ENCODE measurements at places on chromosomes 6 and 20.

- DNase-seq = no peak
These were observed 130.6 kb upstream of the C6orf118 start for GRCh38 chr6:165439928-165440554.

- DNase-seq = no peak
These were observed 5.5 kb downstream of the CLVS2 start for GRCh38 chr6:123001540-123001939.

GRCh38 chr20:22260506-22260905 is 323.9 kb downstream of the FOXA2 start:
- DNase-seq = no peak

- DNase-seq = no peak
These were observed 1.0 kb downstream of the HELZ2 start for GRCh38 chr20:63572788-63573646.

DNA sequence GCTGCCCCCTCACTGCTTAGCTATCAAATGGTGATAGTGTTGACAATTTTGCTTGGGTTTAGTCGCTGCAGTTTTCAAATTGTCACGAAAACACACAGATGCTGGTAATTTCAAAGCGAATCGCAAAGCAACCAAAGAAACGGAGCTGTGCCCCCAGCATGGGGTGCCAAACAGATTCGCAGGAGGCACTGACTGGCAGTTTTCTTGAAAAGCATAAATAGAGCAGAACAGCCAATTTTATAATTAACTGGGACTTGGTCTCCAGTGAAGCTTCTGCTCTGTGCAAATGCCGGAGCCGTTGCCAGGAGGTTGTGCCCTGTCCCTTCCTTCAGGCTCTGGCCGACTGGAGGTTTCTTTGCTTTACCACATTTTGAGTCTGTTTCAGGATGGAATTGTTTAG is 18.8 kb downstream of the ARHGAP40 start:
- DNase-seq = no peak

DNA sequence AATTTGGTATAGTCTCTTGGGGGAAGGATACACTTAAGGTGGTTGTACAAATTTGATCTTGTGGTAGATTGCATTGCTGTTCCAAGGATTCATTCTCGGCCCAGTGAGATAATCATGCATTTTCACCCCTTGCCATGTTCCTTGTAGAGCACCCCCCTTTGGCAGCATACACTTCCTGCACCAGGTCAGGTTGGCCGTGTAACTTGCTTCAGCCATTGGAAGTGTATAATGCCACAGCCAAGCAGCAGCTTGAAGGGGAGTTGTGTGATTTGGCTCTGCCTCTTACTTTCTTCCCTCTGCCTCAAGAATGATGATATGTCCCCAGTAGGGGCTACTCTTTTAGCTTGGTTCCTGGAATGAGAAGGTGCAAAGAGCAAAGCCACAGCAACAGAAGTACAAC is 21.9 kb downstream of the CCN2 start:
- DNase-seq = no peak

DNA sequence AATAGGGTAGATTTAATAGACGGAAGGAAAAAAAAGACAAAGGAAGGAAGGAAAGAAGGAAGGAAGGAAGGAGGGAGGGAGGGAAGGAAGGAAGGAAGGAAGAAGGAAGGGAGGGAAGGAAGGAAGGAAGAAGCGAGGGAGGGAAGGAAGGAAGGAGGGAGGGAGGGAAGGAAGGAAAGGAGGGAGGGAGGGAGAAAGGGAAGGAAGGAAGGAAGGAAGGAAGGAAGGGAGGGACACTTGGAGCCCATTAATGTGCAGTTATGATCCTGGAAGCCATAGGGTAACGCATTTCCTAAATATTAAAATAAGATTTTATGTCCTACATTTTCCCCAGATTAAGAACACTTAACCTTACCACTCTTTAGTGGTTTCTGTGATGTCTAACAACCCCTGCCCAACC is 465.7 kb downstream of the ADGRB3 start:
- no peak for DNase-seq

DNA sequence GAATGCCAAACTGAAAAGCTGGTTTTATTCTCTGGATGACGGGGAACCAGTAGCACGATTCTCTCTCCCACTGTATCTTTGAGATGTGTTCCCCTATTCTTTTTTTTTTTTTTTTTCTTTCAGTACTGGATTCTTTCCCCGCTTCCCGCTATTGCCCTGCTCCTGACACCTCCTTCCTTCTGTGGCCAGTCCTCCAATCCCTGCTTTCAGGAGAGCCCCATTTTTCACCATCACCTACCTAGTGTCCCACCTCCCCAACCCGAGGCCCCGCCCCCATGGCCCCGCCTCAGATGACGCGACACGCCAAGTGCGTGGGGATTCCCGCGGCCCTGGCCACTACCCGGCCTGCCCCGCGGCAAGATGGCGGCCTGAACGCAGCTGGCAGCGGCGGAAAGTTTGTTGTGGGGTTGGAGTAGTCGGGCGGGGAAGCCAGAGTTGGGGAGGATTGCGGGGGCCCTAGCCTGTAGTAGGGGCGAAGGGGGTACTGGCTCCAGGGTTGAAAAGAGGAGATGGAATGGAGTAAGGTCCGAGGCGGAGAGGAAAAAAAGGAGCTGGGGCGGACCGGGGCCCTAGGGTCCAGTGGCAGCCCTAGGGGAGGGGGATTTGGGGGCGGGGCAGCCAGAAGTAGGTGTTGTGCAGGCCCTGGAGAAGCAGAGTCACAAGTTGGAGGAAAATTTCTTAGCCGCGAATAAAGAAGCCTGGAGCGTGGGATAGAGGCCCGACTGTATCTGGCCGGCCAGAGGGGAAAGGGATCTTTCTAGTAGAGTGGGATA is at the start of gene TJAP1:
TSS of gene TJAP1 (plus strand) at position 336 of the 773 bp plus-strand sequence. CDS start 21,432 bp downstream, outside the sequence.
- no peak for DNase-seq

GRCh38 chr6:82712826-82713225 is 349.2 kb downstream of the TPBG start:
- no peak for DNase-seq

DNA sequence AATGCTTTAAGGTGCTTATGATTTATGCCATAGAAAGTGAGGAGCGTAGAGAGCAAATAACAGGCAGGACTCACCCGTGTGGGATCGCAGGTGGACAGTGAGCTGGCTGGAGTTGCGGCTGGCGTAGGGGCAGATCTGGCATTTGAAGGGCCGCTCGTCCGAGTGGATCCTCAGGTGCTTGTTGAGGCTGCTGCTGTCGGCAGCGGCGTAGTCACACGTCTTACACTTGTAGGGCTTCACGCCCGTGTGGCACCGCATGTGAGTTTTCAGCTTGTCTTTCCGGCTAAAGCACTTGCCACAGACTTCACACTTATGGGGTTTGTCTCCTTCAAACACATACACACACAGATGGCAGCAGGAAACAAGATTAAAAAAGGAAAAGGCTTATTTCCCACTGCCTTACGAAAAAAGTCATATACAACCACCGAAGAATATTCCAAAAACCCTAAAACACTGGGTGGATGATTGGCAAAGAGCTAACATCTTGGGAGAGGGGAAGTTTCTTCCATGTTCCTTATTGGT is 31.5 kb downstream of the ZFP64 start:
- no peak for DNase-seq

DNA sequence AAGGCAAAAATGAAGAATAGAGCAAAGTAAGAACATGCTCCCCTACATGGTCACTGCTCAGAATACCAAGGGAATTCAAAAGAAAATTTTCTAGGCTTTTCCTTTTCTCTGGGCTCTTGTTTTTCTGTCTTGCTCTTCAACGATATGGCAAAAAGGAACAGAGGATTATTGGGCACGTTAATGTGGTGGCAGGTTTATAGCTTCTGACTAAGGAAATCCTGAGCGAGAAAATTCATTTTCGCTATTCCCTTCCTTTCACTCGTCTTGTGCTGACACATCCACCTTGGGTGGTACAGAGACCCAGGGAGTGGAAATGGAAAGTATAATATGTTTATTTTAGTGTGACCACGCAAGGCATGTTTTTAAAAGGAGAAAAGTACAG is 132.8 kb downstream of the TRIM27 start:
- no peak for DNase-seq

DNA sequence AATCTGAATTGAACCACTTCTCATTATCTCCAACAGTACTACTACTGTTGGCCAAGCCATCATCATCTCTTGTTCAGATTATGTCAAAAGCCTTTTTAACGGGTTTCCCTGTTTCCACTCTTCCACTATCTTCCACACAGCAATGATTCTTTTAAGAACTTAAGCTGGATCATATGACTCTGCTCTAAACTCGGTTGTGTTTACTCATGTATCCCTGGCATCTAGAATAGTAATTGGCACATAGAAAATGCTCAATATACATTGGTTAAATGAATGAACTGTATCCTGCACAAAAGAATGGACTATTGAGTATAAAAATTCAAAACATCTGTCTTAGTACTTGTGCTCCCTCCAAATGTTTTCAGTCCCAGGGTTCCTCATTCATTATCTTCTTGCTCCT is 2.8 kb upstream of the COX7A2 start:
- no peak for DNase-seq

DNA sequence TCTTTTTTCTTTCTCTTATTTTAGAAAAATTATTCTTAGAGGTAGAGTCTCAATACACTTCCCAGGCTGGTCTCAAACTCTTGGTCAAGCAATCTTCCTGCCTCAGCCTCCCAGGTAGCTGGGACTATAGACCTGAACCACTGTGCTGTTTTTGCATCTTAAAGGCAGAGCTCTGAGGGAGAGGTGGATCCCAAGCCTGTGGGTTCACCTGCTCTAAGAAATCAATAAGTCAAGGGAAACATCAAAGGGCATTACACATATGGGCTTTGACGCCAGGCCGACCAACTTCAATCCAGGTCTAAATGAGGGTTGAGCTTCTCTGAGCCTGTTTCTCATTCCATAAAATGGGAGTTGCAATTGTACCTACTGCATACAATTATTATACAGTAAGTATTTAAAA is 223.9 kb downstream of the LY86 start:
- no peak for DNase-seq

DNA sequence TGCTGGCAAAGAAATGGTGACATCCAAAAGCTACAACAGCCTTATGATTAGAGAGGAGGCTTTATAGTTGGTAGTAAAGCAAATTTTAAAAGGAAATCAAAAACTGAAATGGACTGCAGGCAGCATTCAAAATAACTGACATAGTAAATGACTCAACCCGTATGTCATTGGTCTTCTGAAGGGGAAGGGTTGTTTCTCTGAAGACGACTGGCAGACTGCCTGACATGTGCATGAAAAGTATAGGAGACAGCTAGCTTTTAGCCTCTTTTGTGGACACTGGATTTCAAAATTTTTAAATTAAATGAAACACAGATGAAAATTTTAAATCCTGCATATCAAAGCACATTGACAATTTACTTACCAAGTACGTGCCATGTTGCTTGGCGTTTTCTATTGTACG is 90.7 kb downstream of the TRMT6 start:
- no peak for DNase-seq

DNA sequence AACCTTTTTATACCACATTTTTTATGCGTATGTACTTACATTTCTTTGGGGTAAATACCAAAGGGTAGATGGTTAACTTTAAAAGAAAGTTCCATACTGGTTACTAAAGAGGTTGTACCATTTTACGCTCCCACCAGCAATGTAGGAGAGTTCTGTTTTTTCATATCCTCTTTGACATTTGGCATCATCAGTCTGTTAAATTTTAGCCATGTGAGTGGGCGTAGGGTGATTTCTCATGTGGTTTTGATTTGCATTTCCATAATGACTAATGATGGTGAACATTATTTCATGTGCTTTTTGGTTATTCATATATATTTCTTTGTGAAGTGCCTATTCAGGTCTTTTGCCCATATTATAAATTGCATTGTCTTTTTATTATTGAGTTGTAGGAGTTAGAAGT is 194.2 kb downstream of the PRL start:
- DNase-seq = no peak

GRCh38 chr6:134517145-134517658 is 199.3 kb upstream of the SGK1 start:
- DNase-seq = no peak

- DNase-seq = no peak
These were observed 64.2 kb upstream of the KIF25 start for GRCh38 chr6:167933290-167933689.

DNA sequence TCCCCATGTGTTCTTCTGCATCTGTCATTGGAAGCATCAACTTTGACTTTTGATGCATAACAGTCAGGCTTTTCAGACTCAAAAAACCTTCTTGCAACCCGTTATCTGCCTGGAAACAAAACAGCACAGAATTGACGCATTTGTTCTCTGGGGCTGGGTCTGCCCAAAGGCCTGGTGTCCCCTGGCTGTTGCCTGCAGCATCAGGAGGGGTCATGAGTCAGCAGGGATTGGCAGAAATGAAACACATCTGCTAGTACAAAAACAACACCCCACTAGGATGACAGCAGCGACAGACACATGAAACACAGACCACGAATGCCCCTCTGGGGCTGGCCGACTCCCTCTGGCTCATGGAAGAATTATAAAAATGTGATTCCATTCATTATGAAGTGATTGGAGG is 157.6 kb upstream of the INSM1 start:
- no peak for DNase-seq

- DNase-seq = no peak
These were observed 14.6 kb downstream of the NRSN1 start for GRCh38 chr6:24140591-24140990.

DNA sequence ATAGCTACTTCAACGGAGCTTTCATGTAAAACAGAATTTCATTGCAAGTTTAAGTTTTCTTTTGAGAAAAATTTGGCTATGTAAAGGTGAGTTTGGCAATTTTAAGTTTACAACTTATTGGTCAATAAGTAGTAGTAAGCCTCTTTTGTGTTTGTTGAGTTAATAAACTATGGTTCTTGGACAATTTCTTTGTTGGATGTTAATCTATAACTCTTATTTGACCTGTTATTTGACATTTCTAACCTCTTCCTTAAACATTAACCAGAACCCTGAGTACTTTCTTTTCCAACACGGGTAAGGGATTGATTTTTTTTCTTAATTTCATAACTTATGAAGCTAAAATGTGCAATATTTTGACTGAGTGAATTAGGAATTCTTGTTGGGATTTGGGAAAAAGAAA is 354.4 kb downstream of the PRKN start:
- no peak for DNase-seq

DNA sequence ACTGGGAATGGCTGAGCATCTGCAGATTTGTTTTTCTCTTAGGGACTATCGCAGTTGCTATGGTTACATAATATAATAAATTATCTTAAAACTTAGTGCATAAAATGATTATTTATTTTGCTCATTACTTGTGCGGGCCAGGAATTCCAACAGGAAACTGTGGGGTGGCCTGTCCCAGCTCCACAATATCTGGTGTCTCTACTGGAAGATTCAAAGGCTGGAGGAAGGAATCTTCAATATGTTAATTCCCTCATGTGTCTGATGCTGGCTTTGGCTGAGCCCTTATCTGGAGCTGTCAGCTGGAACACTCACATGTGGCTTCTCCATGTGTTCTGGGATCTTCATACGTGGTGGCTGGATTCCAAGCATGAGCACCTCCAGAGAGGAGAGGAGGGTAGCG is 23.9 kb upstream of the B3GAT2 start:
- no peak for DNase-seq

DNA sequence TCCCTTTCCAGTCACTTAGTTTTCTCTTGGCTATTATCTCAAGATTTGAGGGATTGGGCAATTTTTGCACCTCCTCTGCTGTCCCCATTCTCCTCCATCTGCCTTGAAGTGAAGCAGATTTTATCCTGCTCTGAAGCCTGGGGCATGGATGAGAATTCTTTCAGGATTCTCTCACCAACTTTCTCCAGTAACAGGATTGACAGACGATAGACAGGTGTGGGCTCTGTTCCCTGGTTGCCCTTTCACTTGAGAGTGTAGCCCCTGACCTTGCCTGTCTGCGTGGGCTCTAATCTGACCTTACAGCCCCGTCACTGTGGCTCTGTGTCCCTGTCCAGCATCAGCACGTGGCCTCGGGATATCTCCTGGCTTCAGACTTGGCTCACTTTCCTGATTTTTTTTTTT is 27.1 kb downstream of the CDYL start:
- DNase-seq = no peak
